Fibroblast of villous mesenchyme (primary cell): ENCODE measurements at places on chromosomes 2 and 18. TPM values are rescaled to one million over a fixed set of nuclear protein-coding genes. Genes with fewer than 3 reads are reported as not detected.

GRCh38 chr2:53609551-53609950 lies 158.1 kb upstream of the CHAC2 start:
- no peak for DNase-seq

DNA sequence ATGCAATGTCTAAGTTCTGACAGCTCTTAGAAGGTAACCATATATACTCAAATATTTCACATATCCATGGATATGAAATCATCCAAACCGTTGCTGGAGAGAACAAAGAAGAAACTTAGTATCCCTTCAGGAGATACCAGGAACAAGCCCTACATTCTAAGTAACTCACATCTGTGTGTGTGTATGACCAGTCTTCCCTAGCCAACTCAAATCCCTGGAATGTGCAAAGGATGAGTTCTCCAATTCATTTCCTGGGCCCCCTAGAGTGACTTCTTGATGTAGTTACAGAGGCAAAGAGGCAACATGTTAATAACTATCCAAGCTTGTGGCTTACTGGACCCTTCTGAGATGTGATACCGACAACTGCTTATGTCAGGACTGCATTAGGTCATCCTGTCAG lies 20.1 kb downstream of the TPGS2 start:
- DNase-seq: no peak

- DNase-seq: no peak
These were observed 277.5 kb downstream of the KCNS3 start for GRCh38 chr2:18156002-18156401.

- no peak for DNase-seq
These were observed 31.2 kb downstream of the ADI1 start for GRCh38 chr2:3488061-3488531.

DNA sequence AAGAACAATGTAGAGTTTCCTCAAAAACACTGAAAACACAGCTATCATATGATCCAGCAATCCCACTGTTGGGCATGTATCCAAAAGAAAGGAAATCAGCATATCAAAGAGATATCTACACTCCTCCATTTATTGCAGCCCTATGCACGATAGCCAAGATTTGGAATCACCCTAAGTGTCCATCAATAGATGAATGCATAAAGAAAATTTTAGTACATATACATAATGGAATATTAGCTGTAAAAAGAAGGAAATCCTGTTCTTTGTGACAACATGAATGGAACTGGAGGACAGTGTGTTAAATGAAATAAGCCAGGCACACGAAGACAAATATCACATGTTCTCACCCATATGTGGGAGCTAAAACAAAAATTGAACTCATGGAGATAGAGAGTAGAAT lies 114.5 kb upstream of the FN1 start:
- DNase-seq: no peak

DNA sequence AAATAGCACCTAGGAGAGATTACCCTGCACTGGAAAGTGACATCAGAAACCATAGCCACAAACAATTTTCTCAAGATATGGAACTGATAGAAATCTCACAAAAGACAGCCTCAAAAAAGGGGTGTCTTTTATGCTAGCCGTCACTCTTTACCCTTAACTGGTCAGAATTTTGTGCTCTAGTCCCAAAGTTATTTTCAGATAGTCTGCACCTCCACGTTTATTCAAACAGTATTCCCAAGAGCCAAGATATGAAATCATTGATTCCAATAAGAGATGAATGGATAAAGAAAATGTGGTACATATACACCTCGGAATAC lies 23.5 kb upstream of the PMAIP1 start:
- no peak for DNase-seq

The HNMT gene
- 64.4 and 161 TPM in 2 replicates for total RNA-seq

DNA sequence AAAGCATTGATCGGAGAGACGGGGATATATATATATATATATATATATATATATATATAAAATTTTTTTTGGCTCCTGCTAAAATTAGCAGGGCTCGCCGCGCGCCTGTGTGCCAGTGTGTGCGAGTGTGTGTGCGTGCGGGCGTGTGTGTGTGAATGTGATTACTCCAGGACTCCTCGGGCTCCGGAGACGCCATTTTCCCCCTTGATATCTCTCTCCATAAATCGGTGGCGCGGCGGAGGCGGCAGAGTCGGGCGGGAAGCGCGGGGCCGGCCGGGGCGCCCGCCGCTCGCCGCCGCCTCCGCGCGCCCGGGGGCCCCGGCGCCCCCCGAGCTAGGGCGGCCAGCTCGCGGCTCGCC lies 795 bp upstream of the SETBP1 start:
- peak; percentile 53 for DNase-seq

The CD28 gene
- not detected in 2 replicates for total RNA-seq

The ERBB4 gene
- under 0.01 TPM in 1 of 2 replicates, not detected in the other for total RNA-seq

DNA sequence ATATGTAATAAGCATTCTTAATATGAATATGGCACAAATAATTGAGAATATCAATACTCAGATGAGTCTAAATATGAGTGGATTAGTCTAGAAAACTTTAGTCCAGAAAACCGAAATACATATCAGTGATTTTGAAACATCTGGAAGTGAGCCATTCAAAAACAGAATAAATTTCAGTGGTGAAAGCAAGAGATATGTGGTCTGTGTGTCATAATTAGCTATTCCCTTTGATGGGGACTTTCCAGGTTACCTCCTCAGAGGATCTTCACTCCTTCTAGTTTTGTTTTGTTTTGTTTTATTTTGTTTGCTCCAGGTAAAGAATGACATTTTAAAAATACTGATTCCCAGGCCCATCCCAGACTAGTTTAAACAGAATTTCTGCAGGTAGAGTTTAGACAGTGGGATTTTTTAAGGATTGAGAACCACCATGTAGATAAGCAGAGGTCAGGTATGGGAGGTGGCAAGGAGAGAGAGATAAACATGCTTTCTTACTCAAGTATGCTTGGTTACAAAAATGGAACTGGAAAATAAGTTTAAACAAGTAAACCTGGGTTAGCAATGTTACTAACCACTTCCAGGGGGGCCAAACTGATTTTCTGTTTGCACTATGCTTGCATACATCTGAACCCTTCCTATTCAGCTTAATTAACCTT lies 70.7 kb downstream of the NABP1 start:
- peak; percentile 7 for DNase-seq

The IL1R1 gene
- total RNA-seq: 35.8 and 62.6 TPM in 2 replicates

GRCh38 chr18:54873884-54874255 lies 45.6 kb downstream of the RAB27B start:
- DNase-seq: no peak

- no peak for DNase-seq
These were observed 39.2 kb upstream of the MRPL19 start for GRCh38 chr2:75607400-75607798.

- DNase-seq: peak; percentile 10
These were observed 77.0 kb downstream of the SMIM21 start for GRCh38 chr18:75350512-75350839.

GRCh38 chr18:12604445-12605007 lies 53.4 kb downstream of the SPIRE1 start:
- DNase-seq: no peak

DNA sequence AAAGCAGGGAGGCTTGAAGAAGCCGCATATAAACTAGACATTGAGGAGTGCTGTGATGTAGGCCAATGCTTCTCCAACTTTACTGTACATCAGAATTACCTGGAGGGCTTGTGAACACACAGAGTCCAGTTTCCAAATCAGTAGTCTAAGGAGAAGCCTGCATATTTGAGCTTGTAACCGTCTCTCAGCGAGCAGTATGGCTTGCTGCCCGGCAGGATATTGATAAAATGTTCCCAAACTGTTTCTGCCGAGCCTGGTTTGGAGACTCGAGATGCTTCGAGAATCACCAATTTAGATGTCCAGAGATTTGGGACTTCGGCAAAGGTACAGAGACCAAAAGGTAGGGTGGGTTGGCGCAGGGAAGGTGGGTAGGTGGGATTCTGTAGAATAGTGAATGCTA lies 11.0 kb upstream of the RAB31 start:
- DNase-seq: no peak

The BCL2L11 gene
- total RNA-seq: 0.86 and 1.6 TPM in 2 replicates

- DNase-seq: no peak
These were observed 184.7 kb downstream of the MYCN start for GRCh38 chr2:16124881-16125613.

The RASGRP3 gene
- total RNA-seq: 4.2 and 12.1 TPM in 2 replicates

- no peak for DNase-seq
These were observed 114.0 kb downstream of the GATA6 start for GRCh38 chr18:22283397-22283796.
